ENCODE measurements at places on chromosomes 6 and 20. TPM values are rescaled to one million over a fixed set of nuclear protein-coding genes. Genes with fewer than 3 reads are reported as not detected.
A peak's percentile ranks its signal among the peaks of the same experiment; 100 is the strongest.

GRCh38 chr6:54847799-54848597, 1.4 kb downstream of the FAM83B start:
- no peak for DNase-seq

GRCh38 chr6:36285187-36285671, 15.4 kb downstream of the PNPLA1 start:
- DNase-seq, result no peak

GRCh38 chr20:3734111-3734843, 1.8 kb downstream of the HSPA12B start:
- DNase-seq, result no peak

DNA sequence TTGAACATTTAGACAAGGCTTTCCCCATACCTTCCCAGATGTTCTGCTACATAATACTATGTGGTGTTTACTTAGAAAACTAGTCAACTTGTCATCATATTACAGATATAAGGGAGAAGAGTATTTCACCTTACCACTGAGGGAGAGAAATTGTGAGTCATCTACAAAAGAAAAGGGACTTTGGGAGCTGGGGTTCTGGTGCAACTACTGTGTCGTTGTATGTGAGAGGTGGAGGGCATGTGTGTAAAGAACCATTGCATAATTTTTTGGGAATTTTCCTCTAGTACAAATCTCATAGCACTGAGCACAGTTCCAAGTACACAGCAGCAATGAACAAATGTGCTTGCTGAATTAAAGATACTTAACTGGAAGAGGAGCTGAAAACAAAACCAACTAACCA, 665.6 kb downstream of the DHX35 start:
- no peak for DNase-seq

DNA sequence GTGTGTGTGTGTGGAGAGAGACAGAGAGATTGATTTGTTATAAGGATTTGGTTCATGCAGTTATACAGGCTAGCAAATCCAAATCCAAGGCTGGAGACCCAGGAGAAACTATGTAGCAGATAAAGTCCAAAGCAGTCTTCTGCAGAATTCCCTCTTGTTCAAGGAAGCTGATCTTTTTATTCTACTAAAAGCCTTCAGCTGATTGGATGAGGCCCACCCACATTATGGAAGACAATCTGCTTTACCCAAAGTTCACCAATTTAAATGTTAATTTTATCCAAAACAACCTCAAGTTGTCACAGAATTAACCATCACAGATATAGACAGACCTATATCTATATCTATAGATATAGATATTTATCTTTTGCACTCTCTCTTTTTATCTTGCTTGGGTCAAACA, 67.0 kb downstream of the TPBG start:
- no peak for DNase-seq

GRCh38 chr6:16995511-16996250, 106.2 kb upstream of the STMND1 start:
- DNase-seq, result no peak

GRCh38 chr6:8389036-8389818, 46.1 kb downstream of the SLC35B3 start:
- no peak for DNase-seq

DNA sequence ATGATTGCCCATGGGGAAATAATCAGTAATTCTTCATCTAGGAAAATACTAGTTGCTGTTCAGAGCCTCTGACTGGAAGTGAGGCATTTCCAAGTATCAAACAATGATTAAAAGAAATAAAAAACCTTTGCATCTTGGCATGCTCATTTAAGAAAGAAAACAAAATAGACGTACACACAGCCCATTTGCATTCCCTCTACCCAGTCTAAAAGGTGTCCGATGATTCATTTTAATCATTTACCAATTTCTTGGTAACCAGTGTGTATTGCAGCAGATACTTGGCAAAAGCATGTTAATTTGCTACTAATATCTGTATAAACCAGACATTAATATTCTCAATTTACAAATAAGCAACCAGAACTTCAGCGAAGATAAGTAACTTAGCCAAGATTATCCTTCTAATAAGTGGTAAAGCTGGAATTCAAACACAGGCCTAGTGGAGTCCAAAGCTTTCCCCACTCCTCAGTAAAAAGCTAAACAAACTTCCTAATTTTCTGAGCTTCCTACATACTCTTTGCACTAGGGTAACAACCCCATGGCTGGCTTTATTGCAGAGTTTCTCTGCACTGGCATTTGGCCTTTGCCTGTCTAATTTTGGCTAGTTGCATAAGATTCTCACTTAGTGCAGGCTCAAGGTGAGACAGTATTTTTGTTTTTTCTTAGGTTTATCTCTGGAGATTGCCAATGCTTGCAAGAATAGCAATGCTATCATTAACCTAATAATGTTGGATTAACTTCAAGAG, 338.1 kb downstream of the PRKN start:
- no peak for DNase-seq

GRCh38 chr6:157800420-157801237, 22.4 kb upstream of the SNX9 start:
- DNase-seq, result no peak

DNA sequence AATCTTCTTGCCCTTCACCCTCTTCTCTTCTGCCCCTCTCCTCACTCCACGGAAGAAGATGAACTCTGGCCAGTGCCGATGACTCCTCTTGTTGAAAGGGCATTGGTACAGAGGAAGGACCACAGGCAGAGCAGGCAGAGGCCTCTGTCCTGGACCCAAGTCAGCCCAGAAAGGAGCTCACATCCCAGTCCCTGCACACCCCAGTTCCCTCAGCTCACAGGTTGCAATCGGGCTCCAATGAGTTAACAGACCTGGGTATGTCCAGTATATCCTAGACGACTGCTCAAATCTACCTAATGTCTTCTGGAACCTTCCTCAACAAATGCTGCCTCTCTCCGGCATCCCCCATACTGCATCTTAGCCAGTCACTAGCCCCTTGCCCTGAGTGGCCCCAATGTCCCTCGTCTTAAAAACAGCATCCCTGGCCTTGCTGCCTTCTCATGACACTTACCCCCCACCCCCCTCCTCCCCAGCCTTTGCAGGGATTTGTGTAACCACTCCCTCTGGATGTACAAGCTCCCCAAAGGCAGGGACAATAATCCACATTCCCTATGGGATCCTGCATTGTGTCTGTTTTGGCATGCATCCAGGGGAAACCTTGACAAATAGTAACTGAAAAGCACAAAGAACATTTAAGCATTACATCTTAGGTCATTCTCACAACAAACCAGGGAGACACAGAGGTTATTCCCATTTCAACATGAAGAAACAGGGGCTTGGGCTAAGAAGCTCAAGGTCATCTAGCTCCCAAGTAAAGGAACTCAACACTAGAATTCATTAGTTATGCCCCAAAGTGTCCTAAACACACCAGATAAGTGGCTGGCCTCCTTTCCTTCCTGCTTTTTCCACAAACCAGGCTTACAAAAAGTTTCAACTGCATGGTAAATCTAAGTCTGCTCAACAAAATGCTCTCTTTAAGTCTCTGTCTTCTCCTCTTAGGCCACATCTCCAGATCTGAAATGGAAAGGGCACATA, 45.1 kb downstream of the TRERF1 start:
- DNase-seq, result peak; percentile 37

- DNase-seq, result no peak
Observed at GRCh38 chr6:93919365-93919764, 500.0 kb upstream of the EPHA7 start.

DNA sequence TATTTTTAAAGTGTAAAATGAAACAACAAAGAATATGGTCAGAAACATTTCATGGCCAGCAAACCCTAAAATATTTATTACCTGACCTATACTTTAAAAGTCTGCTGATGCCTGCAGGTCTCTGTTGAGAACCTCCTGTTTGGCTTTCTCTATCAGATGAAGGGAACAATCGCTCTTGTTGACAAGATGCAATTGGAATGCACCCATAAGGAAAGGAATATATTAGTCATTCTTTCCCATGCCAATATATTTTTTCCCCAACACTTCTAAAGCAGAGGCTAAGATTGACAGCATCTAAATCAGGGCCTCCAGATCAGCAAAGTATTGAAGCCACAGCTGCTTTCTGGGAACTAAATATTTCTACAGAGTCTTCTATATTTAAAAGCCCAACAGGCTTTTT, 897.8 kb downstream of the EPHA7 start:
- no peak for DNase-seq

GRCh38 chr20:7151676-7152470, 384.4 kb downstream of the BMP2 start:
- DNase-seq, result no peak

- DNase-seq, result no peak
Observed at GRCh38 chr6:136084403-136084802, 165.7 kb downstream of the MTFR2 start.

Gene TGM2
- total RNA-seq, result 0.85 TPM

Gene PTCRA
- total RNA-seq, result not detected

Gene CRISP3
- total RNA-seq, result not detected

Gene BACH2
- 1.9 TPM for total RNA-seq

Gene NKAIN2
- 1.2 TPM for total RNA-seq

Gene MAP7
- not detected for total RNA-seq

Gene POPDC3
- total RNA-seq, result 0.62 TPM

Gene EYS
- 0.50 TPM for total RNA-seq

Gene ELOVL4
- total RNA-seq, result 7.9 TPM

Gene DDO
- not detected for total RNA-seq

Measured in A673 (cell line).